ENCODE measurements at places on chromosomes 4 and X.

GRCh38 chr4:145541346-145541745, 59.7 kb downstream of the SMAD1 start:
- DNase-seq = no peak

- no peak for DNase-seq
These were observed 79.6 kb downstream of the AFF2 start for GRCh38 chrX:148580016-148580415.

- DNase-seq = no peak
These were observed 58.5 kb downstream of the ASMT start for GRCh38 chrX:1673337-1673736.

- no peak for DNase-seq
These were observed 42.0 kb upstream of the IL13RA1 start for GRCh38 chrX:118685393-118685792.

DNA sequence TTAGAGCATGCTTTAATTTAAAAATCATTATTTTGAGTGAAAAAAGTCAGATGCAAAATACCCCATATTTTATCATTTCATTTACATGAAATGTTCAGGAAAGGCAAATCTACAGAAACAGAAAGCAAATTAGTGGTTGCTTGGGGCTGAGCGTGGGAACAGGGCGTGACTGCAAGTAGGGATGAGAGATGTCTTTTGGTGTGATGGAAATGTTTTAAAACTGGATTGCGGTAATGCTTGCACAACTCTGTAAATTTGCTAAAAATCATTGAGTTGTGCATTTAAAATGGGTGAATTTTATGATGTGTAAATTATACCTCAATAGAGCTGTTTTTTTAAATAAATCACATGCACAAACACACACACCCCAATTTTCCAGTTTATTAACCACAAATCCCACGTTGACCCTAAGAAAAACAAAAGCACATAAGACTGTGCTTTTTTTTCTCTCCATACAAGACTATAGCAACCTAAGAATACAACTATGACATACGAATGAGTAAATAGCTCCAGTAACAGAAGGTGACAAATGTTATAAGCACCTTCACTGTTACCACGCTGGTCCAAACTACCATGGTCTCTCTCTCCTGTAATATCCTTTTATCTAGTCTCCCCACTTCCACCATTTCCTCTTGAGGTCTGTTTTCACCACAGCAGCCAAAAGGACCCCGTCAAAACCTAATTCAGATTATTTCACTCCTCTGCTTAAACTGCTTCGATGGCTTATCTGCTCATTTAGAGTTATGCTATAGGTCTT, 37.2 kb downstream of the FRMD7 start:
- DNase-seq = no peak

GRCh38 chr4:150515135-150515534, 66.8 kb upstream of the MAB21L2 start:
- DNase-seq = no peak

DNA sequence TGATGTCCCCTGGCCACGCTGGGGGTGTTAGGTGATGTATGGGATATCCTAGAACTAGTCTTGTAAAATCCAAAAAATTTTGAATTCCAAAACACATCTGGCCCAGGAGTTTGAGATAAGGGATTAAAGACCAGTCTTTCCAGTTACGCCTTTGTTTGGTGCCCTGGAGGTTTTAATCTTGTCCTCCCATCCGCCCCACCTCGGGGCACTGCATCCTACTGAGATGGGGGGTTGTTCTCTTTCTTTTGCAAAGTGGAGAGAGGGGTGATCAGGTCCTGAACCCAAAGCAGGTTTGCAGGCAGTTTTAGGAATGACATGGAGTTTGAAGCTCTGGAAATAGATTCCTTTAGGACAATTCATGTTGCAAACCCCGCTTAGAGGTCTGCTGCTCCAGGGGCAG, 1.8 kb downstream of the SUV39H1 start:
- no peak for DNase-seq

DNA sequence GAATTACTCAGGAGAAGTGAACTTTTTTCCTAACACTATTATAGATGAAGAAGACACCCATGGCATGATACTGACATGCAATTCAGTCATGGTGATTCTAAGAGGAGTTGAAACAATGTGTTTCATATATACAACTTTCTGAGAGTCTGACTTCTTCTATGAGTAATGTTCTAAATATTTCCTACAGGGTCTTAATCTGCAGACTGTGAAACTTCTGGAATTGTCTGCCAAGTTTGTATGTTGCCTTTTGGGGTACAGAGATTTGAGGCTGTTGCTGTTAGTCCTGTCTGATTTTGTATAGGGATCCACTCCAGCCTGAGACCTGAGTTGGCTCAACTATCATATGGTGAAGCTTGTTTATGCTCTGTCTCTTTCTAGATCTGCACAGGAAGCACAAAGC, 160.6 kb upstream of the GATB start:
- DNase-seq = no peak

- no peak for DNase-seq
These were observed 136.2 kb downstream of the PALLD start for GRCh38 chr4:168633064-168633463.

GRCh38 chrX:68686097-68686977, 38.9 kb downstream of the STARD8 start:
- DNase-seq = no peak

DNA sequence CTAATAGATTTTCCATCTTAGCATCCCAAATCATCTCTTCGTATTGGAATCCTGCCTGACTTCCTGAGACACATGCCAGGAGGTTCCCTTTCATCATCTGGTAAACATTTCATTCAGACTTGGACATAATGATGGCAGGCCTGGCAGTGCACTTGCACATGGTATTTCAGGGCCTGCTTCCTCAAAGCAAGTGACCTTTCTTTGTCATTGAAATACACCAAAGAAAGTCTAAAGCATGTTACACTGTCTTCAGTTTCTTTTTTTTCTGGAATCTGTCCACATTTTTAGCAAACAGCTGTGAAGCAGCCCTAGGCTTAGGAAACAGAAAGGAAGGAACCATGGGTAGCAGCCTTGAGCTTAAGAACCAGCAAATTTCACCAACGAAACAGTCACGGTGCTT, 205.9 kb upstream of the VCX start:
- no peak for DNase-seq

GRCh38 chr4:134078230-134078914, 123.2 kb downstream of the PABPC4L start:
- no peak for DNase-seq

- no peak for DNase-seq
These were observed 17.5 kb upstream of the MSANTD1 start for GRCh38 chr4:3231471-3231870.

GRCh38 chr4:175469514-175469913, 342.6 kb downstream of the GPM6A start:
- DNase-seq = no peak

DNA sequence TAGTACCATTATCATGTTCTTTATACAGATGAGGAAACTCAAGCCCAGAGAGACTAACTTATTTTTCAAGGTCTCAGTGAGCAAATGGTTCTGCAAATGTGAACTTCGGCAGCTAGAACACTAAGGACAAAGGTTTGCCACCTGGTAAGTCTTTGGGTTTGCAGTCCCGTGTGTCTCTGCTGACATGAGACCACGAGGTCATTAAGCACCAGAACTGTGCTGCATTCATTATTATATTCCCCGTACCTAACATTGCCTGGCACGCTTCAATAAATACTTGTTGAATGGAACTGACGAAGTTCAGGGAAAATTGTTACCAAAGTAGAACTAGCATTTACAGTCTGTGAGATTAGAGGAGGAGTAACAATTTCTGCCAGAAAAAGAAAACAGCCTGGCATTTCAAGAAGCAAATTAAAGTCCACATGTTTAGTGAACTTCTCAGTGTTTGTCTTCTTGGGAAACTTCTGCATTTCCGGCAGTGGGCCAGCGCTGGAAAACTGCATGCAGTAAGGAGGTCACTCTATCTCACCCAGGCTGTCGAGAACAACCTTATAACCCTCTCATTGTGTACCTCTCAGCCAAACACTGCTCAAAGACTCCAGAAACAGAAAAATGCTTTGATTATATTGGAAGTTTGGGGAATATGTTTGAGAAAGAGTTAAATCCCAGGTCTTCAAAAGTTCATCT, 67.4 kb upstream of the CPEB2 start:
- DNase-seq = no peak

- no peak for DNase-seq
These were observed 43.8 kb upstream of the ARHGAP24 start for GRCh38 chr4:85431156-85431555.

DNA sequence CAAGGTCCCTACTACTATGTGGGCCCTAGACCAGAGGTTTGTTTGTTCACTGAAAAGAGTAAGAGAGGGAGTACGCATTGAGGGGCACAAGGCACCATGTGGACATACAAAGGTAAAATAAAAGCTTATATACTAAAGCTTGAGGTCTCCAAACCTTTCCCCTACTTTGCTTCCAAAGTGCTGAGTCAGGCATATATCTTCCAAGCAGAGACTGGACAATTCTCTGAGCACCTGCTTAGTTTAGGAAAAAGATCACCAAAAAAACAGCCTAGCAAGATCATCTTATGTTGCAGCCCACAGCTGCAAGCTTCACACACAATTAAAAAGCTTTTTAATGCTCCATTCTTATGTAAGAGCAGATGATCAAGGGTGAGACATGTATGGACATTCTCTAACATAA, 119.5 kb downstream of the WDFY3 start:
- DNase-seq = no peak

- no peak for DNase-seq
These were observed 3.2 kb downstream of the SEL1L3 start for GRCh38 chr4:25859429-25860148.

DNA sequence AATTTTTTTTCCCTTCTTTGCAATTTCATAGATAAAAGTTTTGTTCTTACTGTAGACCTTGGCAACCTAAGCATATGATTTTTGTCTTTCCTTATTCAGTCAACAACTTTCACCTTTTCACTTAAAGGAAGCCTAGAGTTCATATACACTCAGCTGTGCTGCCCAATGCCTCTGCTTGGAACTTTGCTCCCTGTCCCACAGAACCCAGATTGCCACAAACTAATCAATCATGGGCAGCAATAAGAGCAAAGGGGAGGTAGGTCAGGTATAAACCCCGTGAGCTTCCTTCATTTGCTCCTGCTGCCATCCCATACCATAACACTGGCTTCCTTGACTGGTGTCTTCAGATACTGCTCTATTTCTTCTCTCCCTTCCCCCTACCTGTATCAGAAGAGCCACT, 51.0 kb upstream of the BEND2 start:
- DNase-seq = no peak

DNA sequence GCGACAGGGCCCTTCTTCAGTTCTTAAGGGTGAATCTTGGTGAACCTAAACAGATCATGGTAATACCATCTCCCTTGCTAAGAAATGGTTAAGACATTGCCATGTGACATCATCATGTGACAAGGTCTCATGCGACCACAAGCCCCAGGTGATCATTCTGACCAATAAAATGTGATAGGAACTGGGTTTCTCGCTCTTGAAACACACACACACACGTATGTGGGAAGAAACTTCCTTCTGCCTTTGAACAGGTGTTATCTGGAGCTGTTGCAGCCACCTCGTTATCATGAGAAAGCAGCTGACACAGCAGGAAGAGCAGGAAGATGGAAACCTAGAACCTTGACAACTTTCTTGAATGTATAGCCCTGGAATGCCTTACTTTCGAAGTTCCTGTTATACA, 10.2 kb downstream of the SOD3 start:
- DNase-seq = no peak

GRCh38 chr4:25767877-25768725, 94.7 kb downstream of the SEL1L3 start:
- DNase-seq = peak; percentile 78

- no peak for DNase-seq
These were observed 197.1 kb downstream of the RASL11B start for GRCh38 chr4:53059256-53059655.

DNA sequence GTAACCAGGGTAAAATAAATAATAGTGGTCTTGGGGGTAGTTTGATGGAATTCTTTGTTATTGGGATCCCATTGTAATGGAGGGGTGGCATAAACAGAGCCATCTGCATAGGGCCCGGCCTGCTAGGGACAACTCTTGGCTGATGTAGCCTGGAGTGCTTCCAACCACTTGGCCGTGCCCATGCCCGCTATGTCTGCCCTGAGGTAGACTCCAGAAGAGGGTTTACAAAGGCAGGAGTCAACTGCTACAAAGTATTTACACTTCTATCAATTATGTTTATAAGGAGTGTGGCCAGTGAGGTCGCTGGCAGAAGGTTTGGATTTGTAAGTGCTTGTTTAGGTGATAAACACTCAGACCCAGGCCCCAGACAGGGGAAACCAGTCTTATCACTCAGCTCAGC, 8.1 kb downstream of the RASL11B start:
- peak; percentile 12 for DNase-seq

DNA sequence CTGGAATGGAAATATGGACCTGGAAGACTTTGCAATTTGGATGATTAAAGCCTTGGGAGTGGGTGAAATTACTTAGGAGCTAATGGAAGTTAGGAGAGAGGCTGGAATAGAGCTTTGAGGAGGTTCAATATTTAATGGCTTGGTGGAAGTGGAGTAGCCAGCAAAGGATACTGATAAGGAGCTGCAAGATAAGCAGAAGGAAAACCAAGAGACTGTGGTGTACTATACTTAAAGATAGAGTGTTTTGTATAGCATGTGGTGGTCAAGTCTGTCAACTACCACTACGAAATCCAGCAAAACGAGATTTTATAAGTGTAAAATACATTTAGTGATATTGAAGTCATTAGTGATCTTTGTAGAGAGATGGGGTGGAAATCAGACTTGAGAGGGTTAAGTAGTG, 54.0 kb upstream of the TMLHE start:
- no peak for DNase-seq

- DNase-seq = no peak
These were observed 167.8 kb downstream of the PCDH10 start for GRCh38 chr4:133316909-133317308.

DNA sequence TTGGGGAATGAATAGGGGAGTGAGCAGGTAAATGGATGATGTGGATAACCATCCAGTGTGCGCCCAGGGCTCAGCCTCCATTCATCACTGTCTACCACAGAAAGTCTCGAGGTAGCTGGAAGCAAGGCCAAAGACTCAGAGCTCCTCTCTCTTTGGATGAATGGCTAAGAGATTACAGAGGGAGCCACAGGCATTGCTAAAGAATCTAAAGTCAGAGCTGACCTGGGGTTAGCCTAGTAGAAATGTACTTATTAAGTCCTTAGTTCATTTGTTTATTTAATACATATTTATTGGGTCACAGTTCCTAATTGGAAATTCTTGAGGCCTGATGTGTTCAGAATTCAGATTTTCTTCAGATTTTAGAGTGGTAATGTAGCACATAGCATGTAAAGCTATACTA, 88.7 kb upstream of the HPF1 start:
- no peak for DNase-seq

DNA sequence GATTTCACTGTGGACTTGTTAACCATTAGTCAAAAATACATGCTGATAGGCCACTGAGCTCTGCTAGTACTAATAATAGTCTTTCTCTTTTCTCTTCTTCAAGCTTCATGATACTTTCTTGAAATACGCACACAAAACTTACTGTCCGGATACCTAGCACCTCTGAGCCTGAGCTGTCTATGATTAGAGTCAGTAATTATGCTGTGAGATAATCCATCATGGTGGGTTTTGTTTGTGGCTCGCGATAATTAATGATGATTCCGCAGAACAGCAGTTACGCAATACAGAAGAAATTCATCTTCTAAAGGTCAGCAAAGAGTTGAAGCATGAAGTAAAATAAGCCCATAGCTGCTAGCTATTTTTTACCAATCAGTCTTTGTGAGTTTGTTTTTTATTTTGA, 511.5 kb upstream of the GALNT7 start:
- DNase-seq = no peak

GRCh38 chr4:14177987-14178386, 550.5 kb upstream of the BOD1L1 start:
- no peak for DNase-seq

Measured in NCI-H187 (cell line).